ENCODE measurements at places on chromosomes 3 and 15.
A peak's percentile ranks its signal among the peaks of the same experiment; 100 is the strongest.

DNA sequence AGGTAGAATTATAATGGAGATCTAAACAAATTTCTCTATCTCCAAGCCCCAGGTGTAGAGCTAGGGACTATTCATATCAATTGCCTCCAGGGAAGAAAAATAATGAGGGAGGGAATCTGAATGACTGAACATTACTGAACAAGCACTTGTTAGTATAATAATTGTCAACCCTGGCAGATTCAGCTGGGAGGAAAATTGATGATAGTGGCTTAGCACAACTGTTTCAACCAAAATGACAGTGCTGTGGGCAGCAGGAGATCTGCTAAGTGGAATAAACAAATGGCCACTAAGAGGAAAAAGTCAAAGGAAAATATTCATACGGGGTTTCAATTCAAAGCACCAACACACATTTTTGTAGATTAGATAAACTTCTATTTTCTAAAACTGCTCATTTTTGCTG is 294.9 kb upstream of the ZNF385D start:
- no peak for DNase-seq

DNA sequence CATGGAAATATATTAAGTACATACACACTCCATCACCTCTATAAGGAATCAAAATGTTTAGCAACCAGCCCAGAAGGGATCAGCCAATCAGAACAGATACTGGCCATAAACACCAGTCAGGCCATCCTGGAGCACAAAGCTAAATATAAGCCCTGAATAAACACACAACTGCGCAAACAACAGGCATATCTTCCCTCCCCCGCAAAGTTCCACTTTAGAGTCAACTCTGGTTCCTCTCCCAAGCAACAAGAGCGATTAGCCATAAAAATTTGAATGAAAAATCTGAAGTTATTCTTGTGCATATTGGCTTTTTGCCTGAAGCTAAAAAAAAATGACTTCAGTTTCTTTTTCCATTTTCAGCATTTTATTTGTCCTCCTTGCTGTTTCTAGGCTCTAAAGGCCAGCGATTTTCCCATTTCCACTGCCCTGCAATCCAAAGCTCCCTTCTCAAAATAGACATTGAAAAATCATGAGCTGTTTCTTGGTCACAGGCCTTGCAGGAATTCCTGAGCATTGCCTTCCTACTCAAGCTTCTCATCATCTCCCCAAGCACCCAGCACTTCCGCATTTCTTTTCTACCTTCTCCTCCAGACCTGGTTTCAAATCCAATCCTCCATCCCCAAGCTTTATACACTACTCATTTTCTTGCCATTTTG is 247.9 kb downstream of the ZMAT3 start:
- no peak for DNase-seq

DNA sequence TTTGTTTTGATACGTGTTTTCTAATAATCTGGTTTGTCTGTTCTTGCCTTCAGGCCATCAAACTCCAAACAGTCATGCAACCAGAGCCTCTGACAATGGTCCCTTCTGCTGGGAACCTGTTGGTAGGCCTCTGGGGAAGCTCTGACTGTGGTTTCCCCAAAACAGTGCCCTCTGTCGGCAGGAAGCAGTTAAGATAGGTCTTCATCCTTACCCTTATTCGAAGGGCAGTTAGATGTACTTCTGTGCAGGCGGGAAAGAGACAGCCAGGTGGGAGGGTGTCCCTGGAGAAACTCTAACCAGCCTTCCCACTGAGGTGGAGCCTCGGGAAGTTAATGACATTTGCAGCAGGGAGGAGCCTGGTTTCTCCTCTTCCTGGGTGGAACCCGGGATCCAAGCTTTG is 81.6 kb upstream of the CHMP2B start:
- no peak for DNase-seq

DNA sequence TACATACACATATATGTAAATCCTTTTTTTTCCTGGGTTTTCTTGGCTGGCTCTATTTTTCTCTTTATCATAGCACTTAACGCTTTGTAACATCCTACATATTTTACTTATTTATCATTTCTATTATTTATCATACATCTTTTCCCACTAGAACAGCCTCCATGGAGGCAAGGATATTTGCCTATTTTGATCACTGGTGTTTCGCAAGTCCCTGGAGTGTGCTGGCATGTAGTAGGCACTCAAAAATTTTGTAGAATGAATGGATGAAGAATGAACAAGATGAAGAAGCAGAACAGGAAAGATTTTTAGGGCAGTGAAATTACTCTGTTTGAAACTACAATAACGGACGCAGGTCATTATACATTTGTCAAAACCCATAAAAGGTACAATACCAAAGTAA is 83.0 kb upstream of the PTX3 start:
- no peak for DNase-seq

DNA sequence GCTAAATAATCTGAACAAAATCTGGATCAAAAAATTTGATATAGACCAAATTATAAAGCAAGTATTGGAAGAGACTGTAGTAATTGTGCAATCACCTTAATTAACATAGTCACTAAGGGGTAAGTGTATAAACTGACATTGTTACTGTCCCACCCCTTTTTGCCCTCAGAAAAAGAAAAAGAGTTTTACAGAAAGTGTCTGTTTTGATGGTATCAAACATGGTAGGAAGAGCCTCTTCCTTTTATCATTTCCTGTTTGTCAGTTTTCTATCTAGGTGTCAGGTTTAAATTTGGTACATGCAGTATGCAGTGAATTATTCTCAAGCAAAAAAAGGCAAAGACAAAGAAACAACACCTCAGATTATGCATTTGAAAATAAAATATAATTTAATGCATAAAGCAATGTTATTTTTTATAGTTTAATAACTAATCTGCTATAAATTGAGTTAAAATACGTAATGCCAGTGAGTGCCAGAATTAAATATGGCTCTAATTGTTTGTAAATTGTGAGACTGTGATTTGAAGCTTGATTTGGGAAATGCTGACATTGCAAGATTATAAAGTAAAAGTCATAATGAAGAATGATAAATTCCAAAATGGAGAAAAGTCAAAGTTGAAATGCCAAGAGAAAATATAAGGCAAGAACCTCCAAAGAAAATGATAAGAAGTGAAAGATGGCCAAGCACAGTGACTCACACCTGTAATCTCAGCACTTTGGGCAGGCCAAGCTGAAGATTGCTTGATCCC is 30.3 kb upstream of the CMC1 start:
- DNase-seq, result no peak

DNA sequence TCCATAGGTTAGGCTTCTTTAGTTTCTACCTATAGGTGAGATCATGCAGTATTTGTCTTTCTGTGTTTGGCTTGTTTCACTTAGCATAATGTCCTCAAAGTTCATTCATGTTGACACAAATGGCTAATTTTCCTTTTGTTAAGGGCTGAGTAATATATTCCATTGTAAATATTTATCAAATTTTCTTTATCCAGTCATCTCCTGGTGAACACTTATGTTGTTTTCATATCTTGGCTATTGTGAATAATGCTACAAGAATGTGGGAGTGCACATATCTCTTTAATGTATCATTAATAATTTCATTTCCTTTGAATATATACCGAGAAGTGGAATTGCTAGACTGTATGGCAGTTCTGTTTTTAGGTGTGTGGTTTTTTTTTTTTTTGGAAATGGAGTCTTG is 250.9 kb upstream of the SEMA6D start:
- DNase-seq, result no peak

- DNase-seq, result no peak
Measured at GRCh38 chr3:177364236-177364635, 167.0 kb upstream of the TBL1XR1 start.

- DNase-seq, result no peak
Measured at GRCh38 chr3:151203051-151203420, at the start of gene GPR171. Gene GPR171 (minus strand): TSS chr3:151203216. CDS start chr3:151199386, 3,830 bp downstream.

- no peak for DNase-seq
Measured at GRCh38 chr15:34725556-34725955, 29.2 kb downstream of the GJD2 start.

DNA sequence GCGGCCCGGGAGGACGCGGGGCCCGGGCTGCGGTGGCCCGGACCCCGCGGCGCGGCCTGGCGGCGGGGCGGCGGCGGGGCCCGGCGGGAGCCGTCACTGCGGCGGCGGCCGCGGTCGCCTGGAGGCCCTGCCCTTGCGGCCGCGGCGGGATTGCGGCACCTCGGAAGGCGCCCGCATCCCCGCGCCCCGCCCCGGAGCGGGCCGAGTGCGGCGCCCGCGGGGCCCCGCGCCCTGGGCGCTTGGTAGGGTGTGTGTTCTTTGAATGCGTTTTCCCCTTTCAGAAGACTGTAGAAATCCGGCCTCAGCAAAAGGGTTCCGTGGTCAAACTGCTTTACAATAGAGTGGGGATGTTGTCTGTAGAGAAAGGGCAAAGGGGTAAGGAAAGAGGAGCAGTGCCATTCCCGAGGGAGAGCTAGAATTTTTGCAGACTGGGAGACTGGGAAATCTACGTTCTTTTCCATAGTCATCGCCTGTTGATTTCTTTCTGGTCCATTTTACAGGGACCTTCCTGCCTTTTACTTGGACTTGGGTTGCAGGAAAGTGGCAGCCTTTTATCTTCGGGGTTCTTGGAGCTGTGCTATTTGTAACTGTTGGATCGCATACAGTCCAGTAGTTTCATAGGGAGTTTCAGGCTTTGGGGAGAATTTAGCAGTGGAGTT is 630 bp downstream of the SNRK start:
- peak; percentile 18 for DNase-seq

DNA sequence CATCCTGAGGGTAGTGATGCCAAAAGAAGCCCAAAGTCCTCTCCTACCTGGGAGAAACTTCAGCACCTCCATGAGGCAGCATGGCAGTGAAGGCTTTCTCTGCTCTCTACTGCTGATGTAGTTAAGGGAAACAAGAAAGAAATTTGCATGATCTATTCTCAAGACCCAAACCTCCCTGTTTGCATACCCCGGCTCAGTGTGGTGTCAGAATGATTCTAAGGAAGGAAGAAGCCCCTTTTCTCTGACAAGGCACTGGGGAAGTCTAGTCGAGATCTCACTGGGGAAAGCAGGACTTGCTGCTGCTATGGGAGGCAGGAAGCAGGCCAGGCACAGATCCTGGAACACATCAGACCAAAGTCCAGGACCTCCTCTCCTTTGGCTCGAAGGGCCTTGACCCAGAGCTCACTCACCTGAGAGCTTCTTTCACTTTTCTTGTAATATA is 89.4 kb upstream of the ICE2 start:
- DNase-seq, result no peak

DNA sequence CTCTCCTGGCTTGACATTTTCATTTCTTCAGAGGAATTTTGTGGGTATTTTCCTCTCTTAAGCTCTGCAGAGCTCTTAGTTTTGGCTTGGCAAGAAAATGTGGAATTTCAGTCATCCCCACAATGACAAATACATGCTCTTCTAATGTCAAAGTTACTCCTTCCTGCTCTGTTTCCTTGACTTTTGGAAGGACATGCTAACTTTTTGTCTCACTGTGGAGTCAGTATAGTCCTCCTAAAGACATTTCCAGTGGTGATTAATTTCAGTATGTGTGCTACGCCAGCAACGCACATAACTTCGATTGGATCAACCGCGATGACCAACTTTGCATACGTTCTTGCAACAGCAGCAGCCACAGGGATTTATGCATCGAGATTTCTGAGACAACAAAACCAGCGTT is 13.3 kb downstream of the EBLN2 start:
- DNase-seq, result no peak

- DNase-seq, result no peak
Measured at GRCh38 chr3:31057891-31058290, 163.4 kb upstream of the GADL1 start.

DNA sequence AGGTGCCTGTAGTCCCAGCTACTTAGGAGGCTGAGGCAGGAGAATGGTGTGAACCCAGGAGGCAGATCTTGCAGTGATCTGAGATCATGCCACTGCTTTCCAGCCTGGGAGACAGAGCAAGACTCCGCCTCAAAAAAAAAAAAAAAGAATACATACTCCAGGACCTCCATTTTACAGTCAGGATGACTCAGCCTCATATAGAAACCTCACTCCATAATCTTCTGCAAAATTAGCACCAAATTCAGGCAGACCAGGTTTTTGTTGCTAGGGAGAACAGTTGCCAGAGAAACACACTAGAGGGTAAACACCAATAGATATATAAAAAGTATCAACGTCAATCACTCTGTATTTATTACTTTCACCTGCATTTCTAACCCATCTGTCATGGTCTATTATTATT is 28.3 kb upstream of the AP3B2 start:
- DNase-seq, result no peak

DNA sequence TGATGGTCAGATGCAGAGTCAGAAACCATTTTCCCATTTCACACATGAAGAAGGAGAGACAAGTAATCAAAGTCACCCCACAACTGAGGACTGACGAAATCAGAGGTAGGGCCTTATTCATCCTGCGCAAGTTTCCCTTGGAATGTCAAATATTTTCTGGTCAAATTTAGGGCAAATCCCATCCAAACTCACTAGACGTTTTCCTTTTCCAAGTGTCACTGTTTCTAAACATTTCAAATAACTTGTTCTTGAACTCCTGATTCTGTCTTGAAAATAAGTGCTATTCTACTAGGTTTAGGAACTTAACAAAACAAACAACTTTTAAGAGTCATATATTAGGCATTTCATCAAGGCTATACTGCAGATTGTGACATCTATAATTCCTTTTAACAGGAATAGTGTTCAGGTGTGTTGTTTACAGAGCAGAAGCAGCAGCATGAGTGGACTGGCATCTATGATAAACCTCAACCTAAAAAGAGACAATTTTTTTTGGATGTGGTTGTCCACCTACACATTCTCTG is 40.7 kb downstream of the SUMF1 start:
- DNase-seq, result no peak

DNA sequence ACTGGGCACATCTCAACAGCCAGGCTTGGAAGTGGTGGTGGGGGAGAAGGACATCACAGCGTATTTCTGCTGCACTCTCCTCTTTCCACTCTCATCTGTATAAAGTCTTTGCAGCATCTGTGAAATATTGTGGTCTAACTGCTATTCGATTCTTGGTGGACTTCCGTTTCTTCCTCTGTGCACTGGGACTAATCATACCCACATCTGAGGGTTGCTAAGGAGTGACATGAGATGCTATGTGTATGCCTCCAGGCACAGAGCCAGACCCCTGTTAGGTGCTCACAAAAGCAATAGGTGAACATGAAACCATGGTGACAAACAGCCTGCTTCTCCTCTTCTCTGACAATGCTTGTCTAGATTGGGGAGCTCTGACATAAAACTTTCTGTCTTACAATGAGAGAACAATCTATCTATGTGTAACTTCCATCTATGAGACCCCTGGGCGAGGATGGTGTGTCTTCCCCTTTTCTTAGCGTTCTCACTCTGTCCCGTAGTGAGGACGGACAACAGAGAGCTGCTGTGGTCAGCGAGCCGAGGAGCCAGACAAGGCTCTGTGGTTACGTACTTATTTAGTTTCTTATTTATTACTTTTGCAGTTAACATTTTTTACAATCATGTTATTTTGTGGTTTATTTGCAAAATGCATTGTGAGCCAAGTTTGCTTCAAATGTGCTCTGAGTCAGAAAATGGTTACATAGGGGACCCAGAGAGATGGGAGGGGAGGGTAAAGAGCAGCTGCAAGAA is 196.7 kb upstream of the TPRG1 start:
- DNase-seq, result peak; percentile 57

GRCh38 chr15:70521576-70522322 is 241.6 kb downstream of the UACA start:
- DNase-seq, result no peak

- no peak for DNase-seq
Measured at GRCh38 chr15:91408476-91409076, 308.5 kb downstream of the SV2B start.
